ENCODE measurements at places on chromosomes 5 and 9. TPM values are rescaled to one million over a fixed set of nuclear protein-coding genes. Genes with fewer than 3 reads are reported as not detected.

DNA sequence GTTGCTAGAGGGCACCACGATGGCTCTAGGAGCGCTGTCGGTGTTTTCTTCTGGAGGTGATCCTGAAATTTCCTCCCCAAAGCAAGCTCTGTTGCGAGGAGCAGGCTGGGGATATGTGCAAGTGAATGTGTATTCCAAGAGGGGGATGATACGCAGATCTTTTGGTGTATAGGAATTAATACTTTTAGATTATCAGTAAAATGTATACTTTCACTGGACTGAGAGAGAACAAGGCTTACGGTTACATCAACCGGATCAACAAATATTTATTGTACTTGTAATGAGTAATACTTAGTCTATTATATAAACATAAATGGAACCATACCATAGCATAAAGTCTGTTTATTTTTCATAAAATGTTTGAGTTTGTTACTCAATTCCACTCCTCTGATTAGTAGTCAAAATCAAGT, 632 bp upstream of the PRKAA1 start:
- DNase-seq = no peak
- H3K4me1 ChIP-seq = no peaks in the 10 kb centered on the region
- peak overlapping the region; percentile 70 for H3K4me3 ChIP-seq
- H3K27ac ChIP-seq = peak overlapping the region; percentile 98

The FCN1 gene
- 0.26 TPM for total RNA-seq

The SPAAR gene
- 0.48 TPM for total RNA-seq

DNA sequence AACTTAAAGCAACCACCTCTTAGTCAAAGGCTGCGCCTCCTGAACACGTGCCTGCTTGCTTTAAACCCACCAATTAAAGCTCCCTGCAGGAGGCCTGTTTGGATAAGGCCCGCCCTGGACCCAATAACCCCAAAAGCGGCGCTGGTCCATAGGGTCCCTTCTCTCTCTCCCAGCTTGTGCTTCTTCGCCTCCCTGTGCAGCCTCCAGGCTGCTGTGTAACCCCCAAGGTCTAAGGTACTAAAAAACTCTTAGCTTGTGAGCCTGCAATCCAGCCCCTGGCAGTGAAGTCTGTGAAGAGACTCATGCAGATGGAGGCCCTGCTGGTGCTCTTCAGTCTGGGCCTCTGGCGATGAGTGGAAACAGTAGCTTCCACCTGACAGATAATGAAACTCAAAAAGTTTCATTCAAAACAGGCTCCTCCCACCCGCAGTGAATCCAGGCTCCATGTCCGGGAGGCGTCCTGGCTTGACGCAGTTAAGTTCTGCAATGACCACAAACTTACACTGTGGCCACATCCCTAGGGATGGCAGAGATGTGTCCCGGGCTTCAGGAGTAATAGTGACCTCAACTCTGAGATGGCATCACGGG, 97.3 kb downstream of the PRRT1B start:
- H3K27ac ChIP-seq = peak overlapping the region; percentile 44
- H3K27me3 ChIP-seq = no peaks in the 10 kb centered on the region
- H3K4me1 ChIP-seq = no peaks in the 10 kb centered on the region
- H3K36me3 ChIP-seq = no peaks in the 10 kb centered on the region
- H3K4me3 ChIP-seq = no peak overlapping the region

The BTNL3 gene
- not detected for total RNA-seq

GRCh38 chr9:16729651-16730050, 140.8 kb downstream of the BNC2 start:
- H3K4me3 ChIP-seq = no peak overlapping the region
- H3K27ac ChIP-seq = peak overlapping the region; percentile 96
- H3K36me3 ChIP-seq = no peaks in the 10 kb centered on the region
- peaks cover 4% of the 10 kb centered on the region for H3K4me1 ChIP-seq
- no peaks in the 10 kb centered on the region for H3K27me3 ChIP-seq

The RIOK2 gene
- 15.5 TPM for total RNA-seq

DNA sequence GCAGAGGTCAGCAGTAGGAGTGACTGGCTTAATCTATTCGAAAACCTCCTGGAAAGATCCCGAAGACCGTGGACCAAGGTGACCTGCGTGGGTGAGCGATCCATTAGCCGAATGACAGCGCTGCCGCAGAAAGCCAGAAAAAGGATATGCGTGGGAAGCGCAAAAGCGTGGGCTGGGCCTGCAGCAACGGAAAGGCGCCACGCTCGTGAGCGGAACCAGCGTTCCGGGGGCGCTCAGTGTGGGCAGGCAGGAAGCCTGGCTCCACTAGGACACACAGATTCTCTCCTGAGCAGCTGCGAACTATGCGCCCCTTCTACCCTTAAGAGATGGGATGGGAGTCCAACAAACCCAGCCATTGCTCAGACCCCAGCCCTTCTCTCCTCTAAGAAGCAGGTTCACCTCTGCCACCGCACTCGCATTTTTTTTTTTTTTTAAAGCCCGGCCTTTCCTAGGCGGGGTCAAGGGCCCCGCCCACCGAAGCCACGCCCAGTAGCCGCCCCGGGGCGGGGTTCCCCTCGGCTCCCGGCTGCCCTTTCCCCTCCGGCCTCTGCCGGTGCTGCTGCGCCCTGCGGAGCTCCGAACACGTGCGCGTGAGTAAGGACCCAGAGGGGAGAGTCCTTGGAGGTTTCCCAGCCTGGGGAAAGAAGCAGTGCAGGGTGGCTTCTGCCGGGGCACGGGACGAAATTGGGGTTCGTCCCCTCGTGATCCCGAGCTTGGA, 19.8 kb upstream of the MATR3 start:
- DNase-seq = peak; percentile 81
- peak overlapping the region; percentile 70 for H3K27ac ChIP-seq
- H3K4me3 ChIP-seq = peak overlapping the region; percentile 50
- H3K36me3 ChIP-seq = no peaks in the 10 kb centered on the region
- no peaks in the 10 kb centered on the region for H3K27me3 ChIP-seq
- no peaks in the 10 kb centered on the region for H3K4me1 ChIP-seq

DNA sequence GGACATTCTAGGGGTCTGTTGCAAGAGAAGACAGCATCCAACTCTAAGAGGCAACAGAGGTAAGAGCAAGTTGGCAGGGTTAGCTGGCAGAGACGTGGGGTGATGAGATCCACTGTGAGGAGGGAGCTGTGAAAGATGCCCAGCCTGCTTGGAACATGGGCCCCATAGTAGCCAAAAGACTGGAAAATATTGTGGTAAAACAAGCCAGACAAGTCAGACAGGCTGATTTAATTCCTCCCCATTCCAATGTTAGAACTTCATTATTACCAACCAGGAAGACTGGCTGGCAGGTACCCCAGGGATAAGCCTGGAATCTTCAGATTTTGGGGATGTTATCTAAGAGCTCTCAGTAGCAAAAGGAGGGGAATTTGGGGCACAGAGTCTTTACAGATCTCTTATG, 181.3 kb downstream of the SEC61B start:
- no peak overlapping the region for H3K27ac ChIP-seq
- H3K4me3 ChIP-seq = no peak overlapping the region
- no peaks in the 10 kb centered on the region for H3K36me3 ChIP-seq
- no peaks in the 10 kb centered on the region for H3K4me1 ChIP-seq
- H3K27me3 ChIP-seq = no peaks in the 10 kb centered on the region
- no peak for DNase-seq

Measured in uterus (tissue), 4 donors.